ENCODE measurements at places on chromosomes 12 and 14.

DNA sequence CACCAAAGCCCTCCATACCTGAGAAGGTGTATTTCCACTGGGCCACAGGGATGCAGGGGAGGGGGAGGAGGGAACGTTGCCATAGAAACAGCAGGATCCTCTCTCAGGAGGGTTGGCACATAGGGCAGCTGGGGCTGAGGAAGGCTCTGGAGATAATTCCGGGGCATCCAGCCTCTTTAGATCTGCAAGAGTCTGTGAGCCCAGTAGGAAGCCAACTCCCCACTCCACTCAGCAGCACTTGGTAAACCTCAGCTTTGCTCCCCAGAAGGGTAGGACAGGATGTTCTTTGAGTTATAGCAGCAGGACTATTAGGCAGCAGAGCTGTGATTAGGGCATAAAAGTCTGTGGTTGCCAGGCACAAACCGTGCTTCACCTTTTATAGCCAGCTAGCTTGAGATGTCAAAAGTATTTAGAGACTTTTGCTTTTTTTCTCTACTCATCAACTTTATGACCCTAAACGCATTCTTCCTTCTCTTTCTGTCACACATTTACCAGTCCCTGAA is 7.8 kb upstream of the PLEKHG3 start:
- DNase-seq = no peak
- H3K27me3 ChIP-seq = peaks cover 1% of the 10 kb centered on the region
- H3K4me3 ChIP-seq = no peak overlapping the region
- H3K4me1 ChIP-seq = peaks cover 6% of the 10 kb centered on the region
- H3K27ac ChIP-seq = no peak overlapping the region

DNA sequence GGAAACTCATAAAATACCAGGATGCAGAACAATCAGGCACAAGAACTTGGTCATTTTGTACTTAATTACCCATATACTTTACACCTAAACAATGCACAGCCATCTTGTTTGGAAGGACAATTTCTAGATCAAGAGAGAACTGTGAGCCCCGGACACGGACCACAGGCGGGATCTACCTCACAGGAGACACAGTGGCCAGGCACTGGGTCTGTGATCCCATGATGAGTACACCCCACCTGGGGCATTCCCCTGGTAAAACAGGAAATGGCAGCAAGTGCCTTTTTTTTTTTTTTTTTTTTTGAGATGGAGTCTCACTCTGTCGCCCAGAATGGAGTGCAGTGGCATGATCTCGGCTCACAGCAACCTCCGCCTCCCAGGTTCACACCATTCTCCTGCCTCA is 15.2 kb downstream of the GOLGA3 start:
- no peak overlapping the region for H3K27ac ChIP-seq
- no peak overlapping the region for H3K4me3 ChIP-seq
- H3K4me1 ChIP-seq = peaks cover 11% of the 10 kb centered on the region

DNA sequence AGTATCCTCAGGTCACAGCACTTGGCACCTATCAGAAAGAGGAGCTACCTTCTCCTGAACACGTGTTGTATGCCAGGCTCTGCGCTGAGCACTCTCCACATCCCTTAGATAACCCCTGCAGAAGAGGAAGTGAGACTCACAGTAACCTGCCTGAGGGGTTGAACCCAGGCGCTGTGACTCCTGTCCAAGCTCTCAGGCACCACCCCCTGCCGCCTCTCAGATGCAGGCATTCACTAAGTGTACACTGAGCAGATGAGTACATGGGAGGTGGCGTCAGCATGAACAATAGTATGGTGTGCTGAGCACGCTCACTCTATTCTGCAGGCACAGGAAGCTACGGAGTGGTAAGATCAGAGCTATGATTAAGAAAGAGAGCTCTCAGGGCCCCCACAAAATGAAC is 21.0 kb upstream of the RIC8B start:
- peak overlapping the region; percentile 66 for H3K27ac ChIP-seq
- no peaks in the 10 kb centered on the region for H3K27me3 ChIP-seq
- H3K4me3 ChIP-seq = peak overlapping the region; percentile 56
- peaks cover 29% of the 10 kb centered on the region for H3K4me1 ChIP-seq
- H3K36me3 ChIP-seq = no peaks in the 10 kb centered on the region

DNA sequence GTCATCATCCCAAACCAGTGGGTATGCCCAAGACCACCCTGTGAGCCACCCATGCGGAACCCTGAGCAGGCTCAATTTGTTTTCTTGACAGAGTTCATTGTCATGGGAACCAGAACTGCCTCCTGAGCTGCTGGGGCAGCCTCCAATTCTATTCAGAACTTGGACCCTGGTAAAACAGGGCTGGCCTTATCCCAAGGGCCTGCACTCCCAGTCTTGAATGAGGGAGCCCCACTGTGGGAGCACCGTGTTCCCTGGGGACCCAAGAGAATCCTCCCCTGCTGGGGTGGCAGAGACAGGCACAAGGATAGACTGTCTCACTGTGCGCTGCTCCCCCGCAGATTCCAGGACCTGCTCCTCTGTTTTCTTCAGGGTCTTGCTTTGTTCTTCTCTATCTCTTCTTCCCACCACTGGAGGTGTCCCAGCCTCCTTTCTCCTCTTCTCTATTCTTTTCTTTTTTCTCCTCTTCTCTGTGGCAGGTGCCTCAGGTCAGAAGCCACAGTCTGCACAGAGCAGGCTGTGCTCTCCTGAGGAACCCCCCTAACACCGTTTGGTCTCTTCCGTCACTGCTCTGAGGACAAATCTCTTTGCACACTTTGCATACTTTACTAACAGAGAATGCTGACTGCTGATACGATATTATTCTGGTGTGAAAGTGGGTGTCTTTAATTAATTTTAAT is 31.2 kb upstream of the CHPT1 start:
- H3K36me3 ChIP-seq = no peaks in the 10 kb centered on the region
- no peak for DNase-seq
- no peak overlapping the region for H3K4me3 ChIP-seq
- peaks cover 14% of the 10 kb centered on the region for H3K4me1 ChIP-seq

- H3K36me3 ChIP-seq = no peaks in the 10 kb centered on the region
- H3K4me3 ChIP-seq = peak overlapping the region; percentile 69
- H3K27ac ChIP-seq = peak overlapping the region; percentile 27
- peaks cover 5% of the 10 kb centered on the region for H3K27me3 ChIP-seq
These were observed 139.3 kb downstream of the ADGRD1 start for GRCh38 chr12:131092901-131093603.
